ENCODE measurements at places on chromosomes 1 and 21. TPM values are rescaled to one million over a fixed set of nuclear protein-coding genes. Genes with fewer than 3 reads are reported as not detected.

- DNase-seq, result peak; percentile 61
These were observed 1071.2 kb downstream of the TTLL7 start for GRCh38 chr1:82927753-82928152.

DNA sequence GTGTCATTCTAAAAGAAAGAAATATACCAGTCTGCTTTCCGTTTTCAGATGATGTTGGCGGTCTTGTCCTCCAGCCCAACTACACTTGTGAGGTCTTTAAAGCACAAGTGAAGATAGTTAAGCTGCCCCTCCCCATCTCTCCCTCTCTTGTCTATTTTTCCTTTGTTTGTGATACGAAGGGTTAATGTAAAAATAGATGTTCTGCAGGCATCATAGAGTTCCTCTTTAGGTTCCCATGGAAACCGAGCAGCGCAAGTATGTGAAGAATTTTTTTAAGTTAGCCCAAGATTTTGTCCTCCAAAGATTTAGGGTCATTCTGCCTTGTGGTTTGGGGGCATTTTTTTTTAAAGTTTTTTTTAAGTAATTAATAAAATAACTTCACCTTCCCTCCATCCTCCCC is 232.4 kb upstream of the AJAP1 start:
- DNase-seq, result no peak

DNA sequence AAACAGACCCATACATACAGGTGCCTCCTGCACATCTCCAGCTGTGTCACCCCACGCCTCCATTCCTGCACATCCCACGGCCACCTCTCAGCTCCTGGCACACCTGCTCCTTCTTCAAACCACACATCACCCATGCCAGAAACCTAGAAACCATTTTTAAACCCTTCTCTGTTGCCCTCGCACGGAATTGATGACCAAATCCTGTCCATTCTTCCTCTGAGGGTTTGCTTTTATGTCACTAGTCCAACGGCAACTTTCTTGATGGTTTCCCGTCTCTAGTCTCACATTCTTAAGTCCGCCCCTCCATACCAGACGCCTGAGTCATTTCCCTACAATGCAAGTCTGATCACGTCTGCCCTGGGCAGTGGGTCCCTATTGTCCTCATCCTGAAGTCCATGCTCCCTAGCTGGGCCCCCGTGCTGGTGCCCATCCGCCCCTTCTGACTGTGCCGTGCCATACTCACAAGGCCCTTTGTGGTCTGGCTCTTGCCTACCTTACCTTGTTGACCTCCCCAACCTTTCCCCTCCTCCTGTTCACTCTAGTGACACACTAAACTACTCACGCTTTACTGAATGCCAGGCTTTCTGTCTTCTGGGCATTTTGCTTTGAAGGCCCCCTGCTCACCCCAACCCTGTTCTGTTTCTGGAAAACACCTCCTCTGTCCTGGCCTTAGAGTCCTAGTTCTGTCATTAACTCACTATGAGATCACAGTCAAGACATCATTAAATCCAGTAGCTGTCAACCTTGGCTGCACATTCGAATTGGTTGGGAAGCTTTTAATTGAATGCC is 17.6 kb downstream of the SLC2A1 start:
- peak; percentile 99 for DNase-seq

DNA sequence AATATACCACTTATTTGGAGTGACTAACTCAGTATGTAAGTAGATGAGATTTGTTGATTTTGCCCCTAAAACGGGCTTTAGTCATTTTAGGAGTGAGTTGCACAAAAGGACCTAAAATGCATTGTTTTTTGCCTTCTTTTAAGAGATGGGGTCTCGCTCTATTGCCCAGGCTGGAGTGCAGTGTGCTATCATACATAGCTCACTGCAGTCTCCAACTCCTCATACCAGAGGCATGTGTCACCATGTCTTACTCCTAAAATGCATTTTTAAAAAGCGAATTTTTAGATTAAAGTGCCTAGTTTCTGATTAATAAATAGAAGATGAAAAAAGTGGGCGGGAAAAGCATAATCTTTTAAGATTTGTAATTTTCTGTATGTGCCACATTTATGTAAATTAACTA is 11.5 kb upstream of the NEXN start:
- peak; percentile 28 for DNase-seq

- no peak for DNase-seq
These were observed 22.2 kb upstream of the RSPO1 start for GRCh38 chr1:37656881-37657280.

GRCh38 chr1:101147381-101147780 is 89.4 kb upstream of the S1PR1 start:
- DNase-seq, result no peak

Gene GNG12
- total RNA-seq, result 230 TPM

Data from renal cortical epithelial cell (primary cell).